ENCODE measurements at places on chromosomes 6 and 20.

GRCh38 chr6:105442369-105442768, 39.5 kb upstream of the PREP start:
- H3K27ac ChIP-seq: no peak overlapping the region
- no peaks in the 10 kb centered on the region for H3K4me1 ChIP-seq
- H3K27me3 ChIP-seq: no peaks in the 10 kb centered on the region
- H3K36me3 ChIP-seq: no peaks in the 10 kb centered on the region
- DNase-seq: no peak

DNA sequence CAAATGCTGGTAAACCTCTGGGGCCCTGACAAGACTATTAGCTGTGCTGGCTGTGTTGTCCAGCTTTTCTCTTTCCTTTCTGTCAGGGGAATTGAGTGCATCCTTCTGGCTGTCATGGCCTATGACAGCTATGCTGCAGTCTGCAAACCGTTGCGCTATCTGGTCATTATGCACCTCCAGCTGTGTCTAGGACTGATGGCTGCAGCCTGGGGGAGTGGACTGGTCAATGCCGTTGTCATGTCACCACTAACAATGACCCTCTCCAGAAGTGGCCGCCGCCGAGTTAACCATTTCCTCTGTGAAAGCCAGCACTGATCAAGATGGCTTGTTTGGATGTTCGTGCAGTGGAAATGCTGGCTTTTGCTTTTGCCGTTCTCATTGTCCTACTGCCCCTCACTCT, 20.3 kb downstream of the OR2B6 start:
- no peak overlapping the region for H3K4me3 ChIP-seq
- DNase-seq: no peak
- H3K27me3 ChIP-seq: no peaks in the 10 kb centered on the region
- H3K27ac ChIP-seq: no peak overlapping the region
- H3K36me3 ChIP-seq: no peaks in the 10 kb centered on the region
- H3K4me1 ChIP-seq: no peaks in the 10 kb centered on the region

DNA sequence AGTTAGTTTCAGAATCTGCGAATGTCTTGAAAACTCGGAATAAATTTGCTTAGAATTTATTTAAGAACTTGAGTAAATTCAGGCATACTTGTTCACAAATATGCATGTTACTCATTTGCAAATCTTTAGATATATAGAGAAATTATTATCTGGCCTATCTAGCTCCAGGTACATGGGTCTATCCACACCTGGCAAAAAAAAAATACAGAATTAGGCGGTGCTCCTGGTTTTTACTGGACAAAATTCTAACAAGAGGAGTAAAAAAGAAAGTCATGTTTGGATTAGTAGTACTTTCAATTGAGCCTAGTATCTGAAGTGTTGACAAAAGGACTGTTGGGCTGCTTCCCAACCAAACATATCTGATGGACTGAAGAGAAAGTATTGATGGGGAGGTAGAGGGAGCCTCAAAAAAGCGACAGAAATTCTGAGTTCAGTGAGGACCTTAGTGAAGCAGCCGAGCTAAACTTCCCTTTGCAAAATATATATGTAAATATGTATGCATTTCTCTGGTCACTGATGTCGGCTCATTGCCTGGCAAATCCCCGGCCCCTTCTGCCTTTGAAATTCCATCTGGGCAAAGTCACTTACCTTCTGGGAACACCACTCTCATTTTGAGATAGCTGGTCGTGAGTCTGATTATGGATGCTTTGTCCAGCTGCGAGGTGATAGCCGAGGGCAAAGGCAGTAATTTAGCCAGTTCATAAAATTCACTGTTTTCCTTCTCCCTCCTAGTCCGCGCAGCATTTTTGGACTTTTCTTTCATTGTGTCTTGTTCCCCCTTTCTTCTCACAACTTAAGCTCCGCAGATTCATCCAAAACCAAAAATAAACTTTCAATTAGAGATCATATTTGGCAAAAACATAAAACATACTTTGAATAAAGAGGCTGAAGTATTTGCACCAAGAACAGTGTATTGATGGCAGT, 1.8 kb downstream of the SIM1 start:
- H3K27me3 ChIP-seq: peaks cover 93% of the 10 kb centered on the region
- peak overlapping the region; percentile 76 for H3K4me3 ChIP-seq
- peak; percentile 31 for DNase-seq
- H3K27ac ChIP-seq: no peak overlapping the region
- peaks cover 2% of the 10 kb centered on the region for H3K4me1 ChIP-seq
- H3K36me3 ChIP-seq: no peaks in the 10 kb centered on the region

DNA sequence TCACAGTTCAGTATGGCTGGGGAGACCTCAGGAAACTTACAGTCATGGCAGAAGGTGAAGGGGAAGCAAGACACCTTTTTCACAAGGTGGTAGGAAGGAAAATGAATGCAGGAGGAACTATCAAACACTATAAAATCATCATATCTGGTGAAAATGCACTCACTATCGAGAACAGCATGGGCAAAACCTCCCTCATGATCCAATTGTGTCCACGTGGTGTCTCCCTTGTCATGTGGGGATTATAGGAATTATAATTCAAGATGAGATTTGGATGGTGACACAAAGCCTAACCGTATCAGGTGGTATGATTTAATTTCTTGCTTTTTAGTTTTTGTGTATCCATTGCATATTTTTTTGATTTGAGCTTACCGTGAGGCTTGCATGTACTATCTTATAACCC, 133.2 kb upstream of the SYNCRIP start:
- H3K4me3 ChIP-seq: no peak overlapping the region
- no peaks in the 10 kb centered on the region for H3K36me3 ChIP-seq
- no peaks in the 10 kb centered on the region for H3K27me3 ChIP-seq

DNA sequence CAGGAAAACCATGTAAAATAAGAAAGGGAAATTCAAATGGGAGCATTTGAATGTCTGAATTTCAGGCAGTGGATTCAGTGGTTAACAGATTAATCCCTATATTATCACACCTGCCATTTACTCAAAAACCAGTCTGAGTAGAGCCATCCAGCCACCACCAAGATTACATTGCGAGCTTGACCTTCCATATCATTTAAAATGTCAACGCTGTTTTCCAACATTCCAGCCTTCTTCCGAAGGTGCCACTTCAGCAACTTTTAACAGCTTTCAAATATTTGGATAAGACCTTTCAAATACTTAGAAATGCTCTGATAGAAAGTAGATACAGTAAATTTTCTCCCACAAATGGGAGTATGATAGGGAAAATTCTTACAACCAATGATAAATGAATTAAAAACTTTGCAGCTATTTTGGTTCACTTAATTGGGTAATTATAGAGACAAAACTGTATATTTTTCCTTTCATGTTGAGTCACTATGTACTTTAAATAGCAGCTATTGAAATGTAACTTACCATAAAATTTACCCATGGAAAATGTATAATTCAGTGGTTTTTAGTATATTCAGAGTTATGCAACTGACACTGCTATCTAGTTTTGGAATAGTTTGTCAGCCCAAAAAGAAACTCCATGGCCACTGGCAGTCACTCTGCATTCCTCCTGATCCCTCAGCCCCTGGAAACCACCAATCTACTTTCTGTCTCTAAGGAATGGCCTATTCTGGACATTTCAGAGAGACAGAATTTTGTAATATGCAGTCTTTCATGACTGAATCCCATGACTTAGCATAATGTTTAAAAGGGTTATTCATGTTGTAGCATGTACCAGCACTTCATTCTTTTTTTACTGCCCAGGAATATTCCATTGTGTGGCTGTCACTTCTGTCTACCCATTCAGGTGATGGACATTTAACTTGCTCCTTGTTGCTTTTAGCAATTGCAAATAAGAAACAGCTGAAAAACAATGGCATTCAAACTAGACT, 21.5 kb downstream of the EZR start:
- H3K36me3 ChIP-seq: peaks cover 39% of the 10 kb centered on the region
- H3K27me3 ChIP-seq: no peaks in the 10 kb centered on the region
- no peak for DNase-seq
- H3K27ac ChIP-seq: no peak overlapping the region
- no peak overlapping the region for H3K4me3 ChIP-seq

DNA sequence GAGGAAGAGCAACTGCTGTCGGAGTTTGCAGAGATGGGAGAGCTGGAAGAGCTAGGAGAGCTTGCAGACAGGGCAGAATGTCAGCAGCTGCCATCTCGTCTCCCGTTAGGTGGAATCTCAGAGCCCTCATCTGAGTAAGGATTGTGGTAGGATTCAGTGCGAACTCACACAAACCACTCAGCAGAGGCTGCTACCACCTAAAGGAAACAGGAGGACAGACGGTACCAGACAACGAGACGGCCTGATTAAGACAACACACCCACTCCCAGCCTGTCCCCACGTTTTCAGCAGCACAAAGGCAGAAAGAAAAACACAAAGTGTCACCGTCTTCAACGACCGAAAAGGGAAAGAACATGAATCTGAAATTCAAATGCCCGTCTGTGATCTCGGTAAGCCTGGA, 4.1 kb downstream of the LEMD2 start:
- no peak for DNase-seq
- H3K4me3 ChIP-seq: peak overlapping the region; percentile 15
- H3K36me3 ChIP-seq: peaks cover 58% of the 10 kb centered on the region
- no peak overlapping the region for H3K27ac ChIP-seq
- H3K27me3 ChIP-seq: no peaks in the 10 kb centered on the region

- H3K27me3 ChIP-seq: no peaks in the 10 kb centered on the region
- H3K4me1 ChIP-seq: no peaks in the 10 kb centered on the region
- no peaks in the 10 kb centered on the region for H3K36me3 ChIP-seq
- no peak overlapping the region for H3K27ac ChIP-seq
- no peak for DNase-seq
These were observed 250.0 kb downstream of the TAF4 start for GRCh38 chr20:61815678-61816077.

GRCh38 chr6:15508931-15509330, 153.9 kb downstream of the DTNBP1 start:
- no peak overlapping the region for H3K27ac ChIP-seq
- no peaks in the 10 kb centered on the region for H3K4me1 ChIP-seq
- H3K36me3 ChIP-seq: peaks cover 78% of the 10 kb centered on the region
- no peaks in the 10 kb centered on the region for H3K27me3 ChIP-seq

GRCh38 chr6:32882879-32883250, 28.9 kb downstream of the PSMB9 start:
- H3K27me3 ChIP-seq: no peaks in the 10 kb centered on the region
- H3K4me1 ChIP-seq: no peaks in the 10 kb centered on the region
- H3K27ac ChIP-seq: no peak overlapping the region
